GM12865 (cell line): ENCODE measurements at places on chromosomes 11 and 22.

- DNase-seq, result no peak
These were observed 10.6 kb downstream of the RPL3 start for GRCh38 chr22:39308614-39309363.

- peak; percentile 22 for DNase-seq
These were observed 220.4 kb upstream of the RAG2 start for GRCh38 chr11:36818410-36818809.

DNA sequence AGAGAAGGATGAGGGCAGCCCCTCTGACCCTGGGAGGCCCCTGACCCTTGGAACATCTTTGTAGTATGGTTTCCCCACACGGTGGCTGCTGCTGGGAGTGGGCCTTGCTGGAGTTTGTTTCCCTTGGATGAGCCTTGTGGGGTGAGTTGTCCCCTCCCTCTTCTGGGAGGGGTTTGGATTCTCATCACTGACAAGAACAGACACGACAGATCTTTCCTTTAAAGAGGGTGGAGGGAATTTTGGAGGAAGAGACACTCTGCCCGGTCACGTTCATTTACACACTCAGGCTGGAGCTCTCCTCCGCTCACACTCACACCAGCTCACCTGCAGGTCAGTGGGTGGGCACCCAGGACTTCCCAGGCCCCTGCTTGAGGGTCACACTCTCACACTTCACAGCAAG lies 31.7 kb downstream of the POU2F3 start:
- no peak for DNase-seq

DNA sequence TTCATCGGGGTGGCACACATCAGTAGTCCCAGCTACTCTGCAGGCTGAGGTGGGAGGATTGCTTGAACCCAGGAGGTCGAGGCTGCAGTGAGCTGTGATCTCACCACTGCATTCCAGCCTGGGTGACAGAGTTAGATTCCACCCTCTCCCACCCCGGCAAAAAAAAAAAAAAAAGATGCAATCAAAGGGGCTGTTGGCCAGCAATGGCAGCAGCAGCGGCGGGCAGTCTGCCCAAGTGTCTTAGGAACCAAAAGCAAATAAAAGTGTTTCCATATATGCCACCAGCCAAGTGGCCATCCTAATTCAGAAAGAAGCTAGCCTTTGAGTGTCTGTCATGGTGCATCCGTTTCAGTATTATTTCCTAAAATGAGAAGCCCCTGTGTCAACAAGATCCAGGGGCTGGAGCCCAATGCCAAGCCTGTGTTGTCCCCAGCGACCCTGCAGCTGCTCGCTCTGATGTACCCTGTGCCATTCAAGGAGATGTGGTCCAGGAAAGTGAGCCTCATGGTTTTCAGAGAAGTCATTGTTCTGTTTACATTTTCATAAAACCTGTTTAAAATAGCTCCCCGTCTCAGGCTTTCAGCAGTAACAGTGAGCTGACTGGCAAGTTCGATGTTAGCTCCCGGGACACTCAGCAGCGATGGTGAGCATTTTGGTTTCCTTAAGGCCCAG lies 12.5 kb downstream of the CDPF1 start:
- no peak for DNase-seq

DNA sequence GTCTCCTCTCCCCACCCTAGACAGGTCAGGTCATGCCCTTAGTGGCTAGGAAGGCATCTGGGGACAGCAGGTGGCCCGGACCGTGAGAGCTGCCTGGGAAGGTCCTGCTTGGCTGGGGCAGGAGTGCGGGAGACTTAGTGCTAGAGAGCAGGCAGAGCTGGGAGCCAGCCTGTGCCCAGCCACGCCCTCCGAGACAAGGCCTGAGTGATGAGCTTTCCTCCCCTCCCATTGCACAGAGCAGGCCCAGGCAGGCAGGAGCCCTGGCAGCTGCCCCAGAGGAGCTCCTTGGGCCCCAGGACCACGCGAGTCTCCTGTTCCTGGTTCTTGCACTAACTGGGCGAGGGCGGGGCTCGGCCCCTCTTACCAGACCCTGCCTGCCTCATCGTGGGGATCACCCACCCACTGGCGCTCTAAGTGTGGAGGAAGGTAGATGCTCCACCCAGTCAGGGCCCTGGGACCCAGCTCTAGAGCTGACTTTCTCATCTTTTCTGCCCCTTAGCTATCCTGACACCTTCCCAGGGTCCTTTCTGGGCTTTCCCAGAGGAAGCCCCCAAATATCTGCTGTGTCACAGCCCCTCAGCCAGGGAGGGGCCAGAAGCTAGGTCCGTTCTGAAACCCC lies 44.9 kb downstream of the MACROD1 start:
- no peak for DNase-seq

- DNase-seq, result no peak
These were observed 762.8 kb downstream of the FAM181B start for GRCh38 chr11:81970886-81971285.

- DNase-seq, result peak; percentile 90
These were observed 76.8 kb upstream of the VPREB1 start for GRCh38 chr22:22167791-22168189.
